Hematopoietic multipotent progenitor cell treated with erythropoietin and hydrocortisone succinate and interleukin-3 and kit ligand, for 6 days (in vitro differentiated cells): ENCODE measurements at places on chromosomes 3 and 15.
A peak's percentile ranks its signal among the peaks of the same experiment; 100 is the strongest.

DNA sequence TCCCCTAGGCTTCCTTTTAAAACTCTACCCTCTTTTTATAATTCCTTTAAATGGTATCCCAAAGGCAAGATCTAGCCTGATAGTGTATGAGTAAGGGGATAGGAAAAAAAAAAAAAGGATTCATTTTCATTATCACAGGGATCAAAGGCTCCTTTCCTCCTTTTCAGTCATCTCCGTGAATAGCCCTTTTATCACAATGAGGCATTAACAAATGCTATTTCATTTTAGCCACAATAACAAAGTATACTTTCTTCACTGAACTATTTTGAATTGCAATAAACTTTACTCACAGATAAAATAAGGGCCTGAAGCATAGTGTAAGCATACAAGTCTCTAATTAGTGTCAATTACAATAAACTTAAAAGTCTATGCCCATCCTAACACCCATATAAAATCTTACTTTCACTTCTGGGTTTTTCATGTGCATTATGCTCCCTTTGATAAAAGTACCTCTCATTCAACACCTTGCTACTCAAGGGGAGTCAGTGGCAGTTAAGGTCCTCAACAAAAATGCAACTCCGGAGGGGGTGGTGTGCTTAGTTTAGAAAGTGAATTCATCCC is 8.6 kb downstream of the HIGD1A start:
- DNase-seq, result no peak

- DNase-seq, result peak; percentile 33
Measured at GRCh38 chr15:50883903-50884302, 24.6 kb upstream of the AP4E1 start.

DNA sequence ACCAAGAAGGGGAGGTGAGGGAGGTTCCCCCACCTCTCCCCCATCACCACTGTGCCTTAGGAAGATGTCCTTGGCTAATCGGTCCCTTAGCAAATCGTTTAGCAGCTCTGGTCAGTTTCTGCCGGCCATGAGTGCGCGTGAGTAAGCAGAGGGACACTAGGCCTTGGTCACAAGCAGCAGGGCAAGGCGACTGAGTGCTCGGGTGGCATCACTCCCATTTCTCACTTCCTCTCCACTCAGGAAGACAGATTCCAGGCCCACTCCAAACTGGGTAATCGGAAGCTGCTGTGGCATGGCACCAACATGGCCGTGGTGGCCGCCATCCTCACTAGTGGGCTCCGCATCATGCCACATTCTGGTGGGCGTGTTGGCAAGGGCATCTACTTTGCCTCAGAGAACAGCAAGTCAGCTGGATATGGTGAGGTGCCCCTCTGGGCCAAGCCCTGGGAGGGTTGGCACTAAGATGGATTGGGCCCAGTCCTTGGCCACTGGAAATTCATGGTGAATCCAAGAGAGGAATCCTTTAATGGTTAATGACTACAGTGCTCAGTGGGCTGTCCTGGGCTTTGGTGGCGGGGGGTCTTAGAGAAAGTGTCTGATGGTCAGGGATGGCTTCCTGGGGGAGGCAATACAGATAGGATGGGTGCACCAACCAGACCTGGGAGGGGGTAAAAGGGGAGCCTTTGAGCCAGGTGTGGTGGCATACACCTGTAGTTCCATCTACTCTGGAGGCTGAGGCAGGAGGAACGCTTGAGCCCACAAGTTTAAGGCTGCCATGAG is 4.0 kb downstream of the PARP3 start:
- DNase-seq, result no peak

DNA sequence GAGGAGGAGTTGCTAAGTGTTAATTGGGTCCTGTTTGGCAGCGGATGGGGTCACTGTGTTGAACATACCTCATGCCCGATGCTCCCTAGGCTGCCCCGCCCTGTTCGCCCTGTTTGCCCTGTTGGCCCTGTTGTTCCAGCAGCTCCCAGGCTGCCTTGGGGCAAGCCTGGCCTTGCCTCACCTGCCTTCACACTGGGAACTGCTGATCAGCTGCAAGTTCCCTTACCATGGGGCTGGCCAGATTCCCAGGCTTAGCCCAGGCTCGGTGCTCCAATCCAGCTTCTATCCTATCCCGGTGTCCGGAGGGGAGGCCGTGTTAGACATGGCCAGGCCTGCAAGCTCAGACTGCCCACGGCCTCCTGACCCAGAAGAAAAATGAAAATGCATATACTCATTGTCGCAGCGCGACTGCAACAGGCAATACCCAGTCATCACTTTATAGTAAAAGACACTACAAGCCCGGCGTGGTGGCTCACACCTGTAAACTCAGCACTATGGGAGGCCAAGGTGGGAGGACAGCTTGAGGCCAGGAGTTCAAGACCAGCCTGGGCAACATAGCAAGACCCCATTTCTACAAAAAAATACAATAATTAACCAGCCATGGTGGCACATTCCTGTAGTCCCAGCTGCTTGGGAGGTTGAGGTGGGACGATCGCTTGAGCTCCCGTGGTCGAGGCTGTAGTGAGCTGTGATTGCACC is 42.9 kb upstream of the ZNF710 start:
- DNase-seq, result no peak

DNA sequence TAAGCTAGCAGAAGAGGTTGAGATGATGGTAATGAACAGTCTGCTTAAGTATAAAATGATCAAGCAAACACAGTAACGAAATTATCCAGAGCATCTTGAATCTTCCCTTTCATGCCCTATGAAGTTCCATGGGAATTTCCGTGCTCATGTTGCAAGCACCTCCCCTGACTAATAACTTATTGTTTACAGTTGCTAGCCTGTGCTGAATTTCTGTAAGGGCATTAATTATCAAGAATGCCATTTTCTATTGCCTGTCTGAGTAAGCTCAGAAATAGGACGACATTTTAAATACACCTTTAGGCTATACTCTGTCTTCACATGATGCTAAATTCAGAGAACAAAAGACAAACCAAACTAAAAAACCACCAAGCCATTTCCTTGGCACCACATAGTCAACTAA is 257.5 kb upstream of the LRTM1 start:
- no peak for DNase-seq

GRCh38 chr3:150105025-150105424 is 134.3 kb upstream of the PFN2 start:
- no peak for DNase-seq

DNA sequence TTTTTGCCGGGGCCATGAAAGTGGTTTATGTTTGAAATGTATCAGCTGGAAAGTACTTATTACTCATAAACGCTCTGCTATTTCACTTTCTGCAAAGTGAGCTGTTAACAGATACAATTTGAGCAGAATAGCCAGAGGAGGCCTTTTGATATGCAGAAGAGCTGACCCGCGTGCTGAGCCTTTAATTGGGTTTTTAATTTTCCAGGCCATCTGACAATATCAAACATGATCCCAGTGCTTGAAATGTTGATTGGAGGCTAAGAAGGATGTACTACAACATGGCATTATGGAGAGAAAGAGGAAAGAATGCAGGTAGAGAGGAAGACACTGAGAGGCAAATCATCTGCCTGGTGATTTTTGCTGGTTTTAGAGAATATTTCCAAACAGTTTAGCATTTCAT is 261.3 kb upstream of the MEIS2 start:
- DNase-seq, result no peak

DNA sequence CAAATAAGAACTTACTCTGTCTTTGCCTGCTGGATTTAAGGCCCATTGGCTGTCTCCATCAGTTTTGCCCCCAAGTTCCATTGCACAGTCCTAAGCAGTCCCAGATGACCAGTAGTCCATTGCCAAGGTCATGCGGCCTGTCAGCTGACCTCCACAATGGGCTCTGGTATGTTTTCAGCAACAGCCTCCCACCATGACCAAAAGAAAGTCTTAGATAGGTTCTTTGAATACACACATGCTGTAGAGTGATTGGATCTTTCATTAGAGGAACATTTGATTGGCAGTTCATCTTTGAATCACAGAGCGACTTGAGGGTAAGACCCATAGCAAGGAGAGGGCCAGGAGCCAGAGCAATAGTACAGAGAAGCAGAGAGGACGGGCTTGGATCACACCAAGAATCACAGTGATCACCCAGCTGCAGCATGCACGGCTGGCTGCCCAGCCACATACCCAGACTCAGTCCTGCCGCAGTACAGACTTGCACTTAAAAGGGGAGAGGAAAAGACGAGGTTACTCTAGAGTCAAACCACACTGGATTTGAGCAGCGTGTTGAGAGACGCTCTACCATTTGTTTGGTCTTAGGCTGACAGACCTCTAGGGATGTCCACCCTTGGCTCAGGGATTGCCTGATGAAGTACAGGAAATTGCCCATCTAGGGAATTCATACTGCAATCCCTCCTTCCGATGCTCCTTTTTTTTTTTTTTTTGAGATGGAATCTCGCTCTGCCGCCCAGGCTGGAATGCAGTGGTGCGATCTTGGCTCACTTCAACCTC is 50.4 kb downstream of the APH1B start:
- DNase-seq, result no peak

GRCh38 chr3:153760948-153761347 is 360.2 kb upstream of the ARHGEF26 start:
- no peak for DNase-seq

DNA sequence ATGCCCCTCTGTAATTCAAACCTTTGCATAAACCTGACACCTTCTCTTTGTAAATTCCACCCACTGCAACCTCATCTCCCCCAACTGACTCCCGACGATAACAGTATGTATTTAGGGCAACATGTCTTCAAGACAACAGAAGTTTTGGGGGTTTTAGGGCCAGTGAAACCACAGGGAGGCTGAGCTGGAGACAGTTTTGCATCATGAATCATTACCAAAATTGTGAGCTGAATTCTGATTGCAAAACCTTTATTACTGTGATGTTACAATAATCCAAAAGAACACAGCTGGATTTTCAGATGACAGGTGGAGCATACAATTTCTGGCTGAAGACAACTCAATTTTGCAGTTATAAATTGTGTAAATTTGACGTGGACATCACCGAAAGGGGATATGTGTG is 281.3 kb upstream of the TTC14 start:
- DNase-seq, result no peak

DNA sequence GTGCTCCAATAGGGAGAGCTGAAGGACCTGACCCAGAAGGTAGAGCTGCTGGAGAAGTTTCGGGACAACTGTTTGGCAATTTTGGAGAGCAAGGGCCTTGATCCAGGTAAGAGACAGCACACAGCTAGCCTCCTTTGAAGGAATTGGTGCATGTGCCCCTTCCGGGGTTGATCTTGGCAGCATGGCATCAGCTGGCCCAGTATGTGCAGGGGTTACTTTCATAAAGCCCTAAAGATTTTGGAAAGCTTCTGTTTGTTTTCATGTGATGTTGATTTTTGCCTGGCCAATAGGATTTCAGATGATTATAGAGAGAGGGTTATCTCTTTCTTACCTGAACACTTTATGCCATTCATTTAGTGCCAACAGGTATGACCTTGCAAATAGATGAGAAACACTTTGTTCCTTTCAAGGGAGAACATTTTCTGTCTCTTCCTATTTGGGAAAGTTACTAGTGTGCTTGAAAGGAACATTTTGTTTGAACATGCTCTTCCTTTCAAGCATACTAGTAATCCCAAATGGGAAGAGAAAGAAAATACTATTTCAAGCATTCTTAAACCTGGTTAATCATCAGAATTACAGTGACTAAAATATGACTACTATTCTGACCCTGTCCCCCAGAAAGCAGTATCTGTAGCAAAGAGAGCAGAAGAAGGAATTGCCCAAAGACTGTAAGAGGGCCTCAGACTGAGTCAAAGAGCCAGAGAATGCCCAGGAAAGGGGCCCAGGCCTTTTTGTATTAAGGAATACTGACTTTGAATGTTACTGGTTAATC is 7.5 kb downstream of the KNSTRN start:
- no peak for DNase-seq

- DNase-seq, result no peak
Measured at GRCh38 chr3:176755552-176755951, 441.7 kb downstream of the TBL1XR1 start.

DNA sequence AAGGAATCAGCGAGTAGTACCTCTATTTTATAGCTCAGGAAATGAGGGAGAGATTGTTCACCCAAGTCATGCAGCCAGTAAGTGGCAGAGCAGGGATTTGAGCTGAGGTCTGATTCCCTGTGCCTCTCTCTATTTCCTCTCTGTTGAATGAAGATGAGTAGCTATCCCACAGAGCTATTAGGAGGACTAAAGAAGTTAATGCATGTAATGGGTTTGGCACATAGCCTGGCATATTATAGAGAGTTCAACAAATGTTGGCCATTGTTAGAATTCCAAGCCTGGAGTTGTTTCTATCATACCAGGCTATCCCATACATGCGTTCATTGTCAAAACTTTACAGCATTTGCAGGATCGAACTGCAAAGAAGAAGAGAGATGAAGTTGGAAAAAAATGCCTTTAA is 21.8 kb upstream of the KLHL6 start:
- no peak for DNase-seq

GRCh38 chr3:67647390-67647878 is 7.0 kb downstream of the SUCLG2 start:
- no peak for DNase-seq
